ENCODE measurements at places on chromosomes 3 and 15.

- no peak for DNase-seq
Measured at GRCh38 chr3:52403271-52403841, 41.5 kb downstream of the SEMA3G start.

GRCh38 chr15:69463182-69463756 is 10.7 kb downstream of the RPLP1 start:
- DNase-seq, result no peak

- DNase-seq, result no peak
Measured at GRCh38 chr15:97892167-97892938, 68.2 kb upstream of the ARRDC4 start.

DNA sequence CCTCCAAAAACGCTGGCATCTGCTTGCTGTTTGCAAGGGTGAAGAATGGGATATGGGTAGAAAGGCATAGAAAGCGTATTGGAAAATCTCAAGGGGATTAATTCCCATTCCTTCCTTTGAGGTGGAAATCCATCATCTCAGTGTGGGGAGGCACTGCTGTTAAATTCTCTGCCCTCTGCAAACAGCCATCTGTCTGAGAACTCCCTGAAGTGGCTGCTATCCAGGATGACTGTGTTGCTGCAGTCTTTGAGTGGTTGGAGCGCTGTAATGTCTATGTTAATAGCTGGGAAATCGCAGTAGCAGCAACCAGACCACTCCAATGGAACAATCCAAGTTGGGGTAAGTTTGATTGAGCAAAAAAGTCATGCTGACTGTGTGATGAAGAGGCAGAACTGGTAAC is 625.9 kb downstream of the NLGN1 start:
- DNase-seq, result peak; percentile 6

DNA sequence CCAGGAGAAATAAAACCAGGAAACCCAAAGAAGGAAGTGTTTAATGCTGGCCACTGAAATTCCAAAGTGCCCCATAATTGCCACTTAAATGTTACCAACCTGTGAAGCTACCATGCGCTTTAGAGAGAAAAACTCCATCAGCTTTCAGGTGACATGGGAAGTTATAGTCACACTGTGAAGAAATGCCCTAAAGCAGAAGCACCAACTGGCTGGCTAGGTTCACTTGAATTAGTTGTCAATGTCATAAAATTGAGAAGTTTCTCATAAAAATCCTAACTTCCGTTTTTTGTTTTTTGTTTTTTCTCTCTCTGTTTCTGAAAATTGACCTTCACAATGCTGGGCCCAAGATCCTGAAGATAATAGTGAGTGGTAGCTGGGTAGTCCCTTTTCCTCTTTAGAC is 167.9 kb upstream of the CTNNB1 start:
- DNase-seq, result no peak

DNA sequence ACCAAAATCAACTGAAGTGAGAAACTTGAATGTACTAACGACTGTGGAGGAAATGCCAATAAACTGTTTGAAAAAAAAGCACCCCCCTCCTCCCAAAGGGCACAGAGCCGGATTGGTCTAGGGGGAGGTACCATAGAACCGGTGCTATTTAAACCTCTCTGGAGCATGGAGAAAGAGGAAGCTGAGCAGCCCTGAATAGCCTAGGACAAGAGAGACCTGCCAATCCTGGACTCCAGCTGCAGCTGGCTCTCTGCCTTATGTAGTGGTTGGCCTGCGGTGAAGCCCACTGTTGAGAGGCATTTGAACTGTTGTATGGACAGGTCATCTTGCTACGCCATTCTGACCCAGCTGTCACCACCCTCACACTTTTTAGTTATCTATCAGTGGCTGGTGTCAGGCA is 1.5 kb upstream of the SH3GL3 start:
- DNase-seq, result no peak

GRCh38 chr3:32733631-32734229 is 48.7 kb downstream of the CNOT10 start:
- DNase-seq, result no peak

DNA sequence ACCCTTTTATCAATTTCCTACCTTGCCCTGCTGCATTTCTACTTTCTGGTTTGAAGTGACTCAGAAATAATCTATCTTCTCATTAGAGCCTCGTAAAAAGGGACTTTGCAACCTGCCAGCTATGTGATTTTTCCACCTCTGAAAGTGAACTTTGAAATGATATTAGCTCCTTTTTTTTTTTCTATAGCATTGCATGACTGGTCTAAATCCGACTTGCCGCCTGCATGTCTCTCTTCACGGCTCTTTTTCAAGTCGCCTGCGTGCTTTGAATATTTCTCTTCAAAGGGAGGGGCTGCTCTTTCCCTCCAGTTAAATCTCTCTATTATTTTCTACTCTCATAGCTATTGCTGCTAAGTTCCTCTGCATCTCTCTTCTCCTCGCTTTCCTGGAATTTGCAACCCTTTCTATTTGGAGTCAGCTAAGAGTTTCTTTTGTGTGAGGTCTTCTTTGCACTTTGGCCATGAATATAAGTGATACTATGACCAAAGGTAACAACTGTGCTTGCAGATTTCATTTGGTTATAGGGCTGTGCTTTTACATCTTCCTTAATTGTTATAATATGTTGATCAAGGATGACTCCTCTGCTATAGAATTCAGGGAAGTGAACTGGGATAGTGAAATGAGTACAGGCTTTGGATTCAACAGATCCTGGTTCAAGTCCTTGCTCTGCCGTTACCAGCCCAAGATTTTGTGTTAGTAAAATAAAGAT is 541.1 kb downstream of the AGBL1 start:
- DNase-seq, result no peak

GRCh38 chr3:31546162-31546561 is 13.4 kb downstream of the STT3B start:
- no peak for DNase-seq

DNA sequence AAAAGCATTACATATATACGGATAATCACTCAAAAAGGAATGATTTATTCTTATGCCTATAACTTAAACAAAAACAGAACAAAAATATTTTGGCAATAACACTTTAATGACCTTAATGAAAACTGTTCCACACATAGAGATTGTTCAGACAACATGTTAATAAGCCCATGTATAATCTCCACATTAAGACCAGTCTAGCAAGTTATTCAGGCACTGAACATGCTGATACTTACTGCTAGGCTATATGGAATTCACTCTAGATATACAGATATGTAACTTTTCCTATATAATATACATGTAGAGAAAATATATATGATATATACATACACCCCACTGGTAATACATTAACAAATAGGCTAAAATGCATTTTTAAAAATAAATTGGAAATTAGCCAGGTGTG is 43.8 kb upstream of the USP50 start:
- no peak for DNase-seq

DNA sequence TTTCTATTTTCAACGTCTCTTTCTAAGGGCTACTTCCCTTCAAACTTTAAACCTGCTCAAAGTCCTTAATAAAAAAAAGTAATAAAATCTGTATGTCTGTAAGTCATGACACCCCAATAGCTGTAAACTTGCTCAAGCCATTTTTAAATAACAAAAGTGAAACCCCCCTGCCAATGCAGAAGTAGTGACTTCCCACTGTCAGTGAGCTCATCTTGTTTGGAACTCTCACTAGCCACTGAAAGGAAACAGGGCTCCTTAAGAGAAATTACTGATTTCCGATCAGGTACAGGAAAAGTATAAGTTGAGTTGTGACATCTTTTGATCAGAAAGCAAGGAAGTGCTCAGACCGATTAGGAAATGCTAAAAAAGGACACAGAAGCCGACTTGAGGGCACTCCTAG is 27.6 kb upstream of the GPR171 start:
- DNase-seq, result no peak

DNA sequence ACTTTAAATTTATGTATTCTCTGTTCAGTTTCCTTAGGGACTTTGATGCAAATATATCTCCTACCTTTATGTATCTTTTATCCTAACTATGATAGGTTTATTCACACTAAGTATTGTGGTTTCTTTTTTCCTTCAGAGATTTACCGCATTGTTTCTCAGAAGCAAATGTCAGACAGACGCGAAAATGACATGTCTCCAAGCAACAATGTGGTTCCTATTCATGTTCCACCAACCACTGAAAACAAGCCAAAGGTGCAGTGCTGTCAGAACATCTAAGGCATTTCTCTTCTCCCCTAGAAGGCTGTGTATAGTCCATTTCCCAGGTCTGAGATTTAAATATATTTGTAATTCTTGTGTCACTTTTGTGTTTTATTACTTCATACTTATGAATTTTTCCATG is 18.3 kb downstream of the RAB11A start:
- DNase-seq, result no peak

DNA sequence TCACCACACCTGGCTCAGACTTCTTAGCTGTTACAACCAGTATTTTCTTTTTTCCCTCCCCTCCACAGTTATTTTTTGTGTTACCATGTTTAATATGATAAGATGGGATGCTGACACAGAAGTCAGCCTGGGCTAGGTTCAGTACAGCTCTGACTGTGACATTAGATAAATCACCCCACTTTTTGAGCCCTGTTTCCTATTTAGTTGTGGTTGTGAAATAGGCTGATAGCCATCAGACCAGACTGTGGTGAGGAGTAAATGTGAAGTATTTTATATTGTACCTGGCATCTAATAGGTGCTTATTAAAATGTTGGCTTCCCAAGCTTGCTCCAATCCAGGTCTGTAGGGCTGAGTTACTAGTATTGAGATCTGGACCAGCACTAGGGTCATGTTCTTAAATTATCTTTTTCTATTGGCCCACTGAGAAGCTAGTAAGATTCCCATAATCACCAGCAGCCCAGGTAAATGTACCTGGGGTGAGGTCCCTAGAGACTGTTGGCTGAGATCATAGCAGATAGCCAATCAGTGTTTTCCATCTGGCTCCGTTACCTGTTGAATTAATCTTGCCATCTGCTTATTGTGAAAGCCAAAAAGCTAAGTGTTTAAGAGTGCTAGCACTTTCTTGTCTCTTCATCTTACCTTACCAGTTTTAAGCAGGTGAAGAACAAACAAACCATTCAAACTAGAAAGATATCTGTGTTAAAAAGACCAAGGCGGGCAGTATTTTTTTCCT is 61.0 kb downstream of the CCK start:
- DNase-seq, result no peak

GRCh38 chr15:35834216-35834830 is 288.4 kb upstream of the DPH6 start:
- no peak for DNase-seq

DNA sequence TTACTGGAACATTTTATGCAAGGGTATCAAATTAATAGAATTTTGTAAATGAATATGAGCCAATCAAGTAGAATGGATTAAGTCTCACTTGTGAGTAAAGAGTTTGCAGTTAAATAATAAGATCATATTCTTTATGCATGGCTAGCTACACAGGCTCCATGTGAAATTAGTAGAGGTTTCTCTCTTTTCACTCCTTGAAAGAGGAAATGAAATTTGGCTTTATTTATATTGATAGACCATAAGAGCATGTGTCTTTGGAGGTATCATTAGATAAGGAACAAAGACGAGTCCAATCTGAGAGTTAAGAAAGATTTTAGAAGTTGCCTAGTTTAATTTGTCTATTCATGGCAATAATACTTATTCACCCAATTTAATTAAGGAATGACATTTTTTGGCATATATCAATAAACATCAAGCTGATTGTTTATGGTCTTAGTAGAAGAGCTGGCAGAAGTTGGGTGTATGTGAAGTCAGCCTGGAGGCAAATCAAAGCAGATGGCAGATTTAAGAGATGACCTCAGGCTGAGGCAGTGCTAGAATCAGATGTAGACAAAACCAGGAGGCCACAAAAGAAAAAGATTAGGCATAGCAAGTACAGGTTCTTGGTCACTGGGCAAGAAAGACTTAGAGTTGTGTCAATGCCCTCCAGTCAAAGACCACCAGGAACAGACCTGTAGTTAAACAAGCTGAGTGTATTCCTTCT is 406.5 kb upstream of the ARHGEF26 start:
- DNase-seq, result no peak

GRCh38 chr3:176074096-176074495 is 1123.2 kb downstream of the TBL1XR1 start:
- DNase-seq, result no peak

DNA sequence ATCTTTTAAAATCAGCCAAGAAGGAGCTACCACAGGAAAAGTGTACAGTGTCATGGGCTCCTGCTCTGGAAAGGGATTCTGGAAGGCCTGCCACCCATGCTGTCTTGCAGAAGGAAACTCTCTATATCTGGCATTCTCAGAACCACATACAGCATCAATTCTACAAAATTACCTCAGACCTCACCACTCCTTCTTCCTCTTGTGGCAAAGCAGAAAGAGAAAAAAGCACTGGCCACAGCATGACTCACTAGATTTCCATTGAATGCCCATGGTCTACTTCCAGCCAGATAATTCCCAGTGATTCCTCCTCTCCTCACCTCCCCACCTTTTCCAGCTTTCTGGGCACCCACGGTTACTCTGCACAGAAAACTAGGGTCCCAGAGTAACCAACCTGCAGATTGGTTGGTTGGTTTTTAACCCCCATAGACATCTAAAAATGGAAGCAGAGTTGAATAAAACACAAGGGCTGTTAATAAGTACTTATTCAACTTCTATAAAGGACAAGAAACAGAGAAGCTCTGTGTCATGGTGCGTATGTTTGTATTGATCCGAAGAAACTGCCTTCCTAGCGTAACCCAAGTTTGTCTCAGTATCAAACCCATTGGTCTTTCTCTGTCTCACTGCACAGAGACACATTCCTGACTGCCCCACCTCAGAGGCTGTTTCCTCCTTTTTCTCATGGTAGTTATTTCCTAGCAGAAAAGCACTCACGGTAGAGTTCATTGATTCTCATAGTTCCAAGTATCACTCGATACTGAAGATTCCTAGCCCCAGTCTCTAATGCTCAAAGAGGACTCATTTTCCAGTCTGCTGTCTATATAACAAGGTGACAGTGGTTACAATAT is 67.7 kb downstream of the LDHAL6B start:
- no peak for DNase-seq

- no peak for DNase-seq
Measured at GRCh38 chr3:126473292-126474168, 2.2 kb downstream of the ZXDC start.

- no peak for DNase-seq
Measured at GRCh38 chr3:108489776-108490175, 20.6 kb downstream of the MYH15 start.

- no peak for DNase-seq
Measured at GRCh38 chr15:39142500-39142899, 438.4 kb upstream of the THBS1 start.

- DNase-seq, result no peak
Measured at GRCh38 chr15:98077186-98077585, 116.7 kb downstream of the ARRDC4 start.

- DNase-seq, result peak; percentile 26
Measured at GRCh38 chr15:44738340-44738984, 2.1 kb downstream of the TRIM69 start.

- no peak for DNase-seq
Measured at GRCh38 chr15:74504418-74504817, 36.6 kb upstream of the ARID3B start.

DNA sequence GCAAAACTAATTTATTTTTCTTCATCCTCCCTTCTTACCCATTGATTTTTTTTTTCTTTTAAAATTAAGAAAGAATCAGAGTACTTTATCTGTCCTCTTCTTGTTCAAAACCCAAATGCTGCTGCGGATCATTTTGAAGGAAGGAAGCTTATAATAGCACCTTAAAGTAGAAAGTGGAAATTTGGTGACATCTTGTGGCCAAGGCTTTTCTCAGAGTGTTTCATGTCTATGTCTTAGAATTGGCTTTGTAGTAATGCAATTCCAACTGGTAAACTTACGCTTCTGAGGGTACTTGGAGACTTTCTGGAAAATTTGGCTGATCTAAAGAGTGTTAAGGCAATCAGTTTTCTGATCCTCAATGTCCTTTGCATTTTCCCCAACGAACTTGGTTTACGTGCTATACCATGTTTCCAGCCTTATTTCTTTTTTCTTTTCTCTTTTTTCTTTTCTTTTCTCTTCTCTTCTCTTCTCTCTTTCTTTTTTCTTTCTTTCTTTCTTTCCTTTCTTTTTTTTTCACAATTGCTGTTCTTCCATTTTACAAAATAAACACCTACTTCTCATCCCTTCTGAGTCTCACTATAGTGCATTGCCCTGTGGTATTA is 30.7 kb downstream of the C3orf38 start:
- peak; percentile 6 for DNase-seq
